ENCODE measurements at places on chromosomes 5 and 9.

DNA sequence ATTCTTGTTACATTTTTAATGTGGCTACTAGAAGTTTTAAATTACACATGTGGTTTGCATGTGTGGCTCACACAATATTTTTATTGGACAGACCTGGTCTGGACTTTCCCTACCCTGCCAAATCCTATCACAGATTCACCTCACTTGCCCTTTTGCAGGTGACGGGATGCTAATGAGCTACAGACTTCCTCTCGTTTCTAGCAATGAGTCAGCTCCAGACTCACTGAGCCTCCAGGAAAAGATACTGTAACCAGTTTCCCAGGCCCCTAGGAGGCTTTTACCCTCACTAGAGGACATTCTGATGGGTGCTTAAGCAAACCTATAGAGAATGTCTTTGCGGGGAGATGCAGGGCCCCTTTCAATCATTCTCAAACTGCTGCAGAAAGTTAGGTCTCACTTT, 135.4 kb downstream of the WDR41 start:
- no peak for DNase-seq

GRCh38 chr5:125262782-125263181, 516.3 kb upstream of the ZNF608 start:
- no peak for DNase-seq

DNA sequence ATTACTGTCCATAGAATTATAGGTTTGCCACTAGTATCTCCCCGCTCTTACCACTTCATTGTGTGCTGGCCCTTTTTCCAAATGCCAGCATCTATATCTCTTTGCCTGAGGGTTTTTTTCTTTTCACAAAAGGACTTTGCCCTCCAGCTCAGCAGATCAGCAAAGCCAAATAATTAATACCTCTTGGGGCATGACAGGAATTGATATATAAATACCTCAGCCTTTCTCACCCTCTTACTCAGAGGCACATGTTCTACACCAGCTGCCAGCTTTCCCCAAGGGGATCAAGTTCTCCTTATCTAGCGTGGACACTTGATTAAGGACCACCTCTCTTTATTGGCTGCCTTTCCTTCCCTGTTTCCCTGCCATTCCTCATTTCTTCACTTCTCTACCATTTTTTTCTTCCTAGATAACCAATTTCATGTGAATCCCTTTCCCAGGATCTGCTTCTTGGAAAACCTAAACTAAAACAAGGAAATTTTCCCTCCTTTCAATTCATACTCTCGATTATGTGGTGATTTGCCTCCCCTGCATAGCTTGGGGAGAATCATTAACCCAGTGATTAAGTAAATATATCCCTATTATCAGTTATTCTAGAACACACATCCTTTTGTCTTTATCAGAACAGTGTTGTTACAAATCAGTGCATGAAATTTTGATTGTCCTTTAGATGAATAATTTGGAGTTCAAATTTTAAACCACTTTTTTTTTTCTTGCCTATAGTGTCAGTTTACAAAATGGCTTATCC, 6.9 kb upstream of the NUDT12 start:
- DNase-seq: no peak

DNA sequence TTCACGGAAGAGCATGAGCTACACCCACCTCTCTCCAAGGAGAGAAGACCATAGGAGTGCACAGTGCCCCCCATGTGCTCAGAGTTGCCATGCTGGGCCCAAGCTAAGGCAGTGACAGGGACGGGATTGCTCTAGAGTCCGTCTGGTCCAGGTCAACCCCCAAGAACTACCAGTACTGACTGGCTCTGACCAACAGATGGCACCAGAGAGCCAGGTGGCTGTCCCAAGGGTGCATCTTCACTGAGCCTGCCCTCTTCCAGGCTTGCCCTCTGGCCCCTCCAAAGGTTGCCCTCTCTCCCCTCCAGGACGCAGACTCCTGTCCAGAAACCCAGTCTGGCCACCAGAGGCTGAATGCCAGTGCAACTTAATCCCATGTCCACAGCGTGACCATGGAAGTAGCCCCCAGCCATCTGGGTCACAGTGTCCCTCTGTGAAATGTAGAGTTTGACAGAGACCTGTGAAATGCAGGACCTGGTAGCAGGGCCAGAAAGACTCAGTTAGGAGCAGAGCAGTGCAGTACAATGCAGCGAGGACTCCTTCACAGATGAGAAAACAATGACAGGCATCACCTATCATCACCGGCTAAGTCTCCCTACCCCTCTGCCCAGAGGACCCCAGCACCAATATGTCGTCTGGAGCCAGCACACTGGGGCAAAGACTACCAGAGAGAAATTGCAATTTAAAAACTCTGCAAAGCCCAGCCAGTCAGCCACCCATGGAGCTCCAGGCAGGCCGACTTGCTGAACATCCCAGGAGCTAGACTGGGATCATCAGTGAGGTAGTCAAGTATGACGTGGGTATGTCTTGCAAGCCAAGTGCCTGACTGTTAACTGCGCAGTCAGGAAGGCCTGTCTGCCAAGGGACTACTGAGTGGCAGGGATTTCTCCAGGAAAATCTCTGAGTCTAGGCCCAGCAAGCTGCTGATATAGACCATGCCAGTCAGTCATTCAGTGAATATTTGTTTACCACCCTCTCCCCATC, 7.7 kb upstream of the SKP1 start:
- DNase-seq: no peak

- no peak for DNase-seq
These were observed 121.3 kb downstream of the LHFPL2 start for GRCh38 chr5:78527054-78527859.

GRCh38 chr5:68424799-68425537, 209.4 kb downstream of the PIK3R1 start:
- DNase-seq: no peak

- DNase-seq: no peak
These were observed at the start of gene NEK6 for GRCh38 chr9:124257844-124258606. Gene NEK6 (plus strand): TSS chr9:124257949. CDS start chr9:124301965, 44,016 bp downstream.

GRCh38 chr5:122427621-122428020, 115.6 kb downstream of the SNCAIP start:
- no peak for DNase-seq

GRCh38 chr5:136203303-136203922, 10.5 kb upstream of the SMIM32 start:
- no peak for DNase-seq
